ENCODE measurements at places on chromosomes 2 and 18. TPM values are rescaled to one million over a fixed set of nuclear protein-coding genes. Genes with fewer than 3 reads are reported as not detected.

- no peak overlapping the region for H3K4me3 ChIP-seq
- peaks cover 2% of the 10 kb centered on the region for H3K4me1 ChIP-seq
- no peak for DNase-seq
- no peaks in the 10 kb centered on the region for H3K36me3 ChIP-seq
Measured at GRCh38 chr2:236558993-236559978, 10.3 kb upstream of the ACKR3 start.

DNA sequence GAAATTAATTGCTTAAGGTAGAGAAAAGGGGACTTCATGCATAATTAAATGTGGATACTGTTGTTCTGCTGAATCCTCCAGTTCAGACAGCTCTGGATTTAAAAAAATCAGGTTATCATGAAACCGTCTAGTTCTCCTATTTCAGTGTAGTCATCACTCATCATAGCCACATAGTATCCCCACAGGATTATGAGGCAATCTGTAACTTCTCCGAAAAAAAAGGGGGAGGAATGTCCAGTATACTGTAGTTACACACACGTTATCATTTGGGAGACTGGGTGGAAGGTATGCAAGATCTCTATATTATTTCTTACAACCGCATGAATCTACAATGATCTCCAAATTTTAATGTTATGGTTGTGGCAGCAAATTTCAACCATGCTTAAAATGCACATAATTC, 114.0 kb downstream of the HIBCH start:
- H3K27ac ChIP-seq, result no peak overlapping the region
- no peak overlapping the region for H3K4me3 ChIP-seq
- H3K36me3 ChIP-seq, result no peaks in the 10 kb centered on the region
- H3K4me1 ChIP-seq, result peaks cover 3% of the 10 kb centered on the region
- no peak for DNase-seq
- H3K27me3 ChIP-seq, result no peaks in the 10 kb centered on the region

GRCh38 chr2:152431370-152432098, 96.6 kb downstream of the FMNL2 start:
- no peaks in the 10 kb centered on the region for H3K36me3 ChIP-seq
- no peaks in the 10 kb centered on the region for H3K27me3 ChIP-seq
- peak overlapping the region; percentile 61 for H3K27ac ChIP-seq

DNA sequence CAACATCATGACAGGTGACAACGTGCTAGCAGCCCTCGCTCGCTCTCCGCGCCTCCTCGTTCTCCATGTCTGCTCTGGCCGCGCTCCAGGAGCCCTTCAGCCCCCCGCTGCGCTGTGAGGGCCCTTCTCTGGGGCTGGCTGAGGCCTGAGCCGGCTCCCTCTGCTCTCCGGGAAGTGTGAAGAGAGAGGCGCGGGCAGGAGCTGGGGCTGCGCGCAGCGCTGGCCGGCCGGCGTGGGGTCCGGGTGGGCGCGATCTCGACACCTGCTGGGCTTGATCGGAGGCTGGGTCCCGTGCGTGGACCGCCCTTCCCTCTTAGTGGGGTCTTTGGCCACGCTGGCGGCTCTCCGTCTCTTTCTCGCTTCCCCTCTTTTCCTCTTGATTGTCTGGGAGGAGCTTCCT, 195.5 kb downstream of the ANKRD30BL start:
- H3K27me3 ChIP-seq, result no peaks in the 10 kb centered on the region
- no peak overlapping the region for H3K27ac ChIP-seq
- no peaks in the 10 kb centered on the region for H3K36me3 ChIP-seq
- no peak overlapping the region for H3K4me3 ChIP-seq
- H3K4me1 ChIP-seq, result no peaks in the 10 kb centered on the region

GRCh38 chr2:239311132-239312040, 89.4 kb downstream of the HDAC4 start:
- no peaks in the 10 kb centered on the region for H3K27me3 ChIP-seq
- H3K4me3 ChIP-seq, result no peak overlapping the region
- no peak for DNase-seq

GRCh38 chr2:240757086-240757614, 62.9 kb downstream of the KIF1A start:
- DNase-seq, result no peak
- no peaks in the 10 kb centered on the region for H3K27me3 ChIP-seq
- H3K4me1 ChIP-seq, result no peaks in the 10 kb centered on the region
- H3K27ac ChIP-seq, result no peak overlapping the region
- no peak overlapping the region for H3K4me3 ChIP-seq

Gene ESPNL
- total RNA-seq, result 1.4 TPM

Gene STARD6
- total RNA-seq, result not detected

Gene TUBA4B
- total RNA-seq, result not detected

GRCh38 chr2:144780983-144781382, 261.1 kb upstream of the ZEB2 start:
- H3K4me1 ChIP-seq, result 0 out of 2 replicates have a peak, but pooled peaks cover under 1% of the 10 kb centered on the region
- no peaks in the 10 kb centered on the region for H3K36me3 ChIP-seq
- DNase-seq, result no peak
- no peaks in the 10 kb centered on the region for H3K27me3 ChIP-seq

Gene KCNF1
- 1.2 TPM for total RNA-seq

Gene SERPINE2
- total RNA-seq, result 60.4 TPM

DNA sequence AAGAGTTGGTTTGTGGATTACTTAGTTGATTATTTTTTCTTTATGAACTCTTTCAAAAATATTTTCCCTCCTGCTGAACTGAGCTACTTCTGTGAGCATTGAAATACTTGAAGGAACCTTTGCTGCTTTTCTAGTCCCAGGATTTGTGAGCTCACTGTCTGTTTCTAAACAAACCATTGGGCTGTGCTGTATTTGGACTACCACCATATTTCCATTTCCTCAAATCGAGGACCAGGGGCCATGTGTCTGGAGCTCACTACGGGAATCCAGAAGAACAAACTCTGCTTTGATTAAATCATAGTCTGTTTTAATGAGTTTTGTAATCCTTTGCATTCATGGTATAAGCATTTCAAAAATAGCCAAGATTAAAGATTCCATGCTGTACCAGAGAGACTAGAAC, 1.3 kb downstream of the MRPL33 start:
- H3K27ac ChIP-seq, result no peak overlapping the region
- H3K4me3 ChIP-seq, result peak overlapping the region; percentile 96

GRCh38 chr2:196511258-196512168, 128.0 kb upstream of the CCDC150 start:
- no peaks in the 10 kb centered on the region for H3K27me3 ChIP-seq
- H3K4me1 ChIP-seq, result peaks cover 5% of the 10 kb centered on the region

Gene DUSP2
- 5.8 TPM for total RNA-seq

DNA sequence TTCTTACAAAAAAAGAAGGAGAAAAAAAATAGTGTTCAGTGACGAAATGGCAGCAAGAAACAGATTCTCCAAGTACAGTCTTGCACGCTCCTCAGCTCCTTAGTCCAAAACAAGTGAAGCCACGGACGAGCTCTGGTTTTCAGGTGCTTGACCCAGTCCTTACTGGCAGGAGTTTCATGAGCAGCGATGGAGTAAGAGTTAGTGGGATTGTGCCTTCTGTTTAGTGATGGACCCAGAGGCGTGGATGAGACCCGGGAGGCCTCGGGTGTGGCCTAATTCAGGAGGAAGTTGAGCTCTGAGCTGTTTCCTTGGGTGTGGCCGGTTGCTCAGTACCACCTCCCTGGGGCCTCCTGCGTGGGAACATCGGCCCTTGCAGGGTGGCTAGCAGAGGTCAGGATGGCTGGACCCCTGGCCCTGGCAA, 52.0 kb downstream of the KIF5C start:
- no peak overlapping the region for H3K4me3 ChIP-seq
- H3K27ac ChIP-seq, result peak overlapping the region; percentile 59
- H3K36me3 ChIP-seq, result peaks cover 20% of the 10 kb centered on the region
- DNase-seq, result no peak

GRCh38 chr2:208807756-208808155, 401.2 kb downstream of the PTH2R start:
- peaks cover 29% of the 10 kb centered on the region for H3K4me1 ChIP-seq
- peaks cover 9% of the 10 kb centered on the region for H3K27me3 ChIP-seq
- H3K27ac ChIP-seq, result no peak overlapping the region
- DNase-seq, result no peak
- H3K4me3 ChIP-seq, result no peak overlapping the region
- peaks cover 11% of the 10 kb centered on the region for H3K36me3 ChIP-seq

Gene RESP18
- total RNA-seq, result not detected

DNA sequence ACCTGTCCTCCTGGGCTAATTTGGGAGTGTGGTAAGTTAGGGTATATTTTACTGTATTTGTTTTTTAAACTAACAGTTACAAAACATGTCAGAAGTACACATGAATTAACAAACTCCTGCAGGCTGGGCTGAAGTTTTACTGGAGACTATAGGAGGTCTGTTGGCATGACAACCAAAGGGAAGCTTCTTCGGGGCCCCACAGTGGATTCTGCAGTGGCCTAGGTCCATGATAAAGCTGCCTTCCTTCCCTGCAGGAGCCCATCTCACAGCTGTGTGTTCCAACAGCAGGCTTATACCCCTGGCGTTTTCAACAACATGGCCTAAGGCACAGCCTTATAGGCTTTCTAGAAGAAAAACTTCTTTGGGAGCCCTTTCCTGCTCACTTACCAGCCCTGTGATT, 128.0 kb upstream of the SETBP1 start:
- no peaks in the 10 kb centered on the region for H3K36me3 ChIP-seq
- peaks cover 13% of the 10 kb centered on the region for H3K4me1 ChIP-seq
- H3K27me3 ChIP-seq, result no peaks in the 10 kb centered on the region

DNA sequence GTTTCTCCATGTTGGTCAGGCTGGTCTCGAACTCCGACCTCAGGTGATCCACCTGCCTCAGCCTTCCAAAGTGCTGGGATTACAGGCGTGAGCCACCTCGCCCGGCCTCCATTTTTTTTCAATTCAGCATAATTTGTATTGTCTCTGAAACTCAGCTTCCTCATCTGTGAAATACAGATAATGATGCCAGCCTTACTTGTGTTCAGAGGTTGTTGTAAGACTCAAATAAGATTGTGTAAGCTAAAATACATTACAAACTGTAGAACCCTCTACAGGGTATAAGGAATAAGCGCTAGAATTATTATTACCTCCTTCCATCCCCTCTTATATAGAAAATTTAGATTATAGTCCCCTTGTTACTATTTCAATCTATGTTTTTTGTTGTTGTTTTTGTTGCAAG, 24.8 kb upstream of the STARD7 start:
- no peak overlapping the region for H3K27ac ChIP-seq
- no peak for DNase-seq
- H3K4me3 ChIP-seq, result no peak overlapping the region
- H3K36me3 ChIP-seq, result no peaks in the 10 kb centered on the region

- H3K27ac ChIP-seq, result no peak overlapping the region
- H3K36me3 ChIP-seq, result no peaks in the 10 kb centered on the region
- no peak overlapping the region for H3K4me3 ChIP-seq
- no peaks in the 10 kb centered on the region for H3K27me3 ChIP-seq
Measured at GRCh38 chr2:16096962-16097361, 156.6 kb downstream of the MYCN start.

DNA sequence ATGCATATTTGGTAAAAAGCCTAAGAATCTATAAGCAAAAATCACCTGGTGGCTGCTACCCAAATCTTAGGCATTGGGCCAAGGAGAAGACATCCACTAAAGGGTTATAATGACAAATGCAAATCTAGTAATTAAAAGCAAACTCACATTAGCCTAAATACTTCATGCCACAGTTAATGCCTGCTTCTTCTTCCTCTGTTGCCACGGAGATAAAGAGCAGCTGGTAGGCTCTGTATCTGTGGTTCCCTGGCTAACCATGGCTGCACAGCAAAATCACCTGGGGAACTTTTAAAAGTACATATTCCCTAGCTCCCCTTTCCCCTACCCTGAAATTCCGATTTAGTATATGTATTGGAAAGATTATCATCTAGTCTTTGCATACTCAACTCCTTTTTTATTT, 114.3 kb downstream of the LNPK start:
- H3K27me3 ChIP-seq, result no peaks in the 10 kb centered on the region
- peaks cover 19% of the 10 kb centered on the region for H3K4me1 ChIP-seq
- H3K27ac ChIP-seq, result no peak overlapping the region
- DNase-seq, result no peak
- H3K36me3 ChIP-seq, result no peaks in the 10 kb centered on the region

DNA sequence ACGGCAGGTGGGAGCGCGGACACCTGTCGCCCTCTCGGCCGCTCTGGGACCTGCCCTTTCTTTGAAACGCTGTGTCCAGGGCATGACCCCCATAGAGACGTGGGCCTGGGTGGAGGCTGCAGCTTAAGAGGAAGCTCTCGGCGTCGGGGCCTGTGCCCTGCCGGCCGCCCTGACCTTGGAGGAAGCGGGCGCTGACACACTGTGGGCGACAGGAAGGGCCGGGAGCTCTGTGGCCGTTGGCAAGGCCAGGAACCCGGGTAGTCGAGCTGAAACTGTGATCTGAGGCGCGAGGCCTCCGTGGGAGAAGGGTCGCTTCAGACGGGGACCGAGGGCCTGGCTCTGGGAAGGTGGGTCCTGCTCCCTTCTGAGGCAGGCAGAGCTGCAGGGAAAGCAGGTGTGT, 28.2 kb downstream of the KCNG2 start:
- no peak for DNase-seq
- no peaks in the 10 kb centered on the region for H3K36me3 ChIP-seq
- H3K27ac ChIP-seq, result no peak overlapping the region
- H3K4me3 ChIP-seq, result no peak overlapping the region

GRCh38 chr18:79400091-79400590, 4.4 kb downstream of the NFATC1 start:
- H3K27me3 ChIP-seq, result peaks cover 37% of the 10 kb centered on the region
- peaks cover 37% of the 10 kb centered on the region for H3K4me1 ChIP-seq
- H3K36me3 ChIP-seq, result no peaks in the 10 kb centered on the region
- no peak overlapping the region for H3K4me3 ChIP-seq
- peak; percentile 55 for DNase-seq

DNA sequence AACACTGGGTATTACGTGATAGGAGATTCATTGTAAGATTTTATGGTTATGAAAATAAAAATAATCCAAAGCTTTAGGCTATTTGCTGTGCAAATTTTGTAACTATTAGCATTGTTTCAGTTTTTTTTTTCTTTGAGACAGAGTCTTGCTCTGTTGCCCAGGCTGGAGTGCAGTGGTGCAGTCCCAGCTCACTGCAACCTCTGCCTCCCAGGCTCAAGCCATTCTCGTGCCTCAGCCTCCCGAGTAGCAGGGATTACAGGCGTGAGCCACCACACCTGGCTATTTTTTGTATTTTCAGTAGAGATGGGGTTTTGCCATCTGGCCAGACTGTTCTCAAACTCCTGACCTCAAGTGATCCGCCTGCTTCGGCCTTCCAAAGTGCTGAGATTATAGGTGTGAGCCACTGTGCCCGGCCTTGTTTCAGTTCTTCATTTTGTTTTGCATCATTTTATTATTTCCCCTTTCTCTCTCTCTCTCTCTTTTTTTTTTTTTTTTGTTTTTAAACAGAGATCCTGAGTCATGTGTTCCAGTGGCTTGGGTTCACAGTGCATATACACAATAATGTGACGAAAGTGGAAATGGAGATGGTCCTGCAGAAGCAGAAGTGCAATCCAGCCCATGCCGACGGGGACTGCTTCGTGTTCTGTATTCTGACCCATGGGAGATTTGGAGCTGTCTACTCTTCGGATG, 25.8 kb downstream of the CASP10 start:
- H3K27me3 ChIP-seq, result no peaks in the 10 kb centered on the region
- peaks cover 3% of the 10 kb centered on the region for H3K4me1 ChIP-seq
- no peaks in the 10 kb centered on the region for H3K36me3 ChIP-seq
- H3K4me3 ChIP-seq, result no peak overlapping the region

Gene DLX1
- not detected for total RNA-seq

Measured in WTC11 (cell line).